ENCODE measurements at places on chromosomes 11 and 22.

GRCh38 chr11:4559527-4560440 is 14.8 kb downstream of the OR52M1 start:
- DNase-seq = no peak

- DNase-seq = no peak
These were observed 43.0 kb downstream of the MMP20 start for GRCh38 chr11:102582140-102582539.

DNA sequence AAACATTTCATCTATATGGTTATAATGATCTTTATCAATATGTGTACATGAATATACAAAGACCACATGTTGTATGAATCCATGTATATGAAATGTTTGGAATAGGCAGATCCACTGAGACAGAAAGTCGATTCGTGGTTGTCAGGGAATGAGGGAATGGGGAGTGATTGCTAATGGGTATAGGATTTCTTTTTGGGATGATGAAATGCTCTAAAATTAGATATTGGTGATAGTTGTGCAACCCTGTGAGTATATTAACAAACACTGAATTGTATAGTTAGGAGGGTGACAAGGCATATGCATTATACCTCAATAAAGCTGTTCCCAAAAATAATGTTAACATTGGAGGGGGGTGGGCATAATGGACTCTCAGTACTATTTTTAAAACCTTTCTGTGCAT is 5.0 kb upstream of the PTPMT1 start:
- DNase-seq = no peak

DNA sequence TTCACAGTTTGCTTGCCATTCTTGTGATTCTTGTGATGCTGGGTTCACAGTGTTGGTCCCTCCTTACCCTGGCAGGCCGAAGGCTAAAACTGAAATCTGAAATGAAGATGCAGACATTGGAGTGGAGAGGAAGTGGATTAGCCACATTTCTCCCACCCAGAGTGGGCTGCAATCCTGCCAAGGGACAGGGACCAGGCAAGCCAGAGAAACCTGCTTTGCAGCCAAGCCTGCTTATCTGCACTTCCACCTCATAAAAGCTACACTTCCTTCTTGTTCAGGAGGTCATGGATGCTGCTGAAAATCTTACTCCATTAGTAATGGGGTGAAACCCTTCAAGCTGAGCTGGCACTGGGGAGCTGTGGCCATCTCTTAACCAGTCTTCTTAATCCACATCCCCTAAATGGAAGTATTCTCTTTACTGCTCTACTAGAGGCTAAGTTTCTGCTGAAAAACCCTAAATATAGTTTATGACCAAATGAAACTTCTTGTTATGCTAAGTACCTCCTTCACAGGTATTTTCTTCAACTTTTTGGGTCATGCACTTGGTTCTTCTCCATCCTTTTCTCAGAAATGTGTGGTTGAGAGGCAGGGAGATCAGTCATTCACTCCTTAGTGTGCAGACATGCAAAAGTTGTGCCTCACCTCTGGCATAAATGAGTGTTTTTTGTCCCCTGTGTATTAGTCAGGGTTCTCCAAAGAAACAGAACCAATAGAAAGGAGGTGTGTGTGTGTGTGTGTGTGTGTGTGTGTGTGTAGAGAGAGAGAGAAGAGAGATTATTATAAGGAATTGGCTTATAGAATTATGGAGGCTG is 133.9 kb upstream of the BMAL1 start:
- no peak for DNase-seq

- DNase-seq = no peak
These were observed 722.2 kb upstream of the TENM4 start for GRCh38 chr11:80163011-80163410.

DNA sequence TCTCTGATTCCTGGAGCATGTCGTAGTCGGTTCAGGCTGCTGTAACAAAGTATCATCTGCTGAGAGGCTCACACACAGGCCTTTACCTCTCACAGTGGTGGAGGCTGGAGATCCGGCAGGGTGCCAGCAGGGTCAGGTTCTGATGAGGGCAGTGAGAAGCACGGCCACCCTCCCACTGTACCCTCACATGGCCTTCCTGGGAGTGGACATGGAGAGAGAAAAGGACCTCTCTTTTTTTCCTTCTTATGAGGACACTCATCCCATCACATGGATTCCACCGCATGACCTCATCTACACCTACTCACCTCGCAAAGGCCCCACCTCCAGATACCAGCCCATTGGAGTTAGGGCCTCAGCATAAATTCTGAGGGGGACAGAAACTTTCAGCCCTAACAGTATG is 99.5 kb downstream of the BCR start:
- DNase-seq = no peak

GRCh38 chr11:37572491-37573171 is 974.6 kb upstream of the RAG2 start:
- no peak for DNase-seq

- no peak for DNase-seq
These were observed 12.8 kb downstream of the UFD1 start for GRCh38 chr22:19466126-19466716.

DNA sequence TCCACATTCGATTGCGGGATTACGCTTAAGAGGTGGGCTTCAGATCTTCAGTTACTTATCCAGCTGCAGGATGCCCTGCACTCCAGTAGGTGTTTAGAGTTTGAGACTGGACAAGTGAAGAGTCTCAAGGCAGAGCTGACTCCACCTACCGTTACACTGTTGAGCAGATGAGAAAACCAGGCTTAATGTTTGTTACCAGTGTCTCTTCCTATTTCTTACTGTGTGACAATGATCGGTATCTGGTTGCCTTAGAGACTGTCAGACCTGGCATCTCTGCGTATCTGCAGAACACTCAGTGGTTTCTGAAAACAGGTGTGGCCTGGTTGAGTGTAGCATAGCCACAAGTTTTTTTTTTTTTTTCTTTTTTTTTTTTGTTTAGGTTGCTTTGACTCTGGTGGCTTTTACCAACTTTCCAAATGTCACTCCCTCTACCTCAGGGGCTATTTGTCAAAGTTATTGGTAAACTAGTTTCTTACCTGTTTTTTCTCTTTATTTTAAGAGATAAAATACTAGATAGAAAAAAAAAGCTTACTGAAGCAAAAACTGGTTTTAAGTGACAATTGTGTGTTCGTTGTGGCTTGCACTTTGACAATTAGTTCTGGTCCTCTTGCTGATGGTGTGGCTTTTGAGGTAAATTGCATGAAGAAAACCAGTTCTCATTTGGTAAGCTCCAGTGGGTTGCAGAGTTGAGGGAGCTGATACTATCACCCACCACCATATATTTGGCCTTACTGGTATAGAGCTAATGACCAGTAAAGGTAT is 284.8 kb downstream of the ETS1 start:
- DNase-seq = no peak

Data from stimulated activated CD8-positive, alpha-beta memory T cell treated with anti-CD3 and anti-CD28 coated beads, Interleukin-4, amount 100 ng/mL, for 1 hour (primary cell).